Breast epithelium (tissue), 4 donors: ENCODE measurements at places on chromosomes 2 and 18. TPM values are rescaled to one million over a fixed set of nuclear protein-coding genes. Genes with fewer than 3 reads are reported as not detected.

Gene RIT2
- total RNA-seq: not detected

Gene CNTNAP5
- not detected for total RNA-seq

Gene ZNF397
- total RNA-seq: 38.0 TPM

GRCh38 chr2:198408171-198408570, 603.8 kb downstream of the PLCL1 start:
- no peaks in the 10 kb centered on the region for H3K4me1 ChIP-seq
- DNase-seq: no peak
- H3K27me3 ChIP-seq: no peaks in the 10 kb centered on the region
- no peaks in the 10 kb centered on the region for H3K36me3 ChIP-seq
- no peak overlapping the region for H3K4me3 ChIP-seq
- no peak overlapping the region for H3K27ac ChIP-seq

GRCh38 chr18:46298511-46298910, 194.3 kb downstream of the HAUS1 start:
- no peak overlapping the region for H3K27ac ChIP-seq
- H3K4me3 ChIP-seq: no peak overlapping the region
- no peaks in the 10 kb centered on the region for H3K27me3 ChIP-seq

GRCh38 chr2:237498341-237498740, 11.3 kb downstream of the MLPH start:
- H3K36me3 ChIP-seq: no peaks in the 10 kb centered on the region
- no peak overlapping the region for H3K4me3 ChIP-seq
- H3K27me3 ChIP-seq: no peaks in the 10 kb centered on the region
- H3K4me1 ChIP-seq: peaks cover 8% of the 10 kb centered on the region
- DNase-seq: no peak

DNA sequence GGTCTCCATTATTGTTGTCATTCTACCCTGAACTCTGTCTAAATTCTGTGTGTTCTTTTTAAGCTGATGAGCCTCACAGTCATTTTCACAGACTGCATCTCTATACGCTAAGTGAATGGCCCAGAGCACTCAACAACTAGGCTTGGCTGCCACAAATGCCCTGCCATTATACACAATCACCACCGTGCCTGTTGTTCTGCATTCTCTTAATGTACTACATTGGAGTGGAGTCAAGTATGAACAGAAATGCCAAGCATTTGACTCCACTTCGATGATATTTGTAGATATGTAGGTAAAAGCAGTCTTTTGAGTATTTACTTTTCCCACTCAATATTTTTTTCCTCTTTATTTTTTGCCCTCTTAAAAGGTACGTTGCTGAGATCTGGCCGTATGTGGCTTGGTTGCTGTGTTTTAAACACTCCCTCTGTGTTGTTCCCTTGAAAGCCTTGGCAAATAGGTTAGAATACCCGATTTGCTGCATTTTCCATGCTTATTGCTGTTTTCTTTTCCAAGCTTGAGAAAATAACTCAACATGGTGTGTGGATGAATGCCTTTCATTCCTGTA, 36.2 kb upstream of the TMEFF2 start:
- no peaks in the 10 kb centered on the region for H3K4me1 ChIP-seq
- H3K27ac ChIP-seq: no peak overlapping the region
- H3K4me3 ChIP-seq: no peak overlapping the region
- H3K27me3 ChIP-seq: no peaks in the 10 kb centered on the region
- DNase-seq: no peak

GRCh38 chr2:199784512-199784911, 66.5 kb downstream of the FTCDNL1 start:
- no peaks in the 10 kb centered on the region for H3K36me3 ChIP-seq
- DNase-seq: no peak
- no peaks in the 10 kb centered on the region for H3K27me3 ChIP-seq
- H3K4me3 ChIP-seq: no peak overlapping the region
- no peak overlapping the region for H3K27ac ChIP-seq

Gene CDH19
- 0.98 TPM for total RNA-seq

Gene LIMS4
- total RNA-seq: 0.64 TPM

DNA sequence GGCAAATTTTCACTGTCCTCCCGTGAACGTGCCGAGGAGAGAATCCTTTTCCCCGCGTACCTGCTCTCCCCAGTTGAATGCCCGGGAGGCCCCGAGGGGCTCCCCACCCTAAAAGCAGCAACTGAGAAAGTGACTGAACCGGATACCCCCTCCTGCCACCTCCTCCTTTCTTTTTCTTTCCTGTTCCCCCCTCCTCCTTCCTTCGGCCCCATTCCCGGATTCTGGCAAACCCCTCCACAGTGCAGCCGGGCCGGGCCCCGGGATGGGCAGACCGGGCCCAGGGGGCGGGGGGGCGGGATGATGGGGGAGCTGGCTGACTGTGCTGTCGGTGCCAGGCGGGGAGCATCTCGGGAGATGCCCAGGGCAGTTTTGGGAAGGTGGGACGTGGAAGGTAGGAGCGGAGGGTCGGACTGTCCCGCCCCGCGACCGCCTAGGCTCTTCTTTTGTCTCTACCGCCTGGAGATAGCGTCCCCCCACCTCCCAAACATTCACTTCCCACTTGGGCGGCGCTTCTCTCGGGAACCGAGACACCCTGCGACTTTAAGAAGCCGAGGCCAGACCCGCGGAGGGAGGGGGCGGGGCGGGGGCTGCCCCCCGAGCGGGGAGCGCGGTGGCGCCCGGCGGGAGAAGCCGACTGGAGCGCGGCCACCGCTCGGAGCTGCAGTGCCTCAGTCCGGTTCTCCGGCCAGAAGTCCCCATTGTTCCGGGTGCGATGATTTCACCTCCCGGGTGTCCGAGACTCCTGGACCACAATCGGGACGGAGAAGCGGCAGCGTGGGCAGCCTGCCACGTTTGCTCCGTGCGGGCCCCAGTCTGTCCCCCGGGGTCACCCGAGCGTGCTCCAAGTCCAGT, 8.2 kb downstream of the DLX2 start:
- H3K4me3 ChIP-seq: peak overlapping the region; percentile 38
- H3K4me1 ChIP-seq: peaks cover 35% of the 10 kb centered on the region
- no peak for DNase-seq
- H3K36me3 ChIP-seq: no peaks in the 10 kb centered on the region
- no peak overlapping the region for H3K27ac ChIP-seq

Gene IGFBP5
- 161 TPM for total RNA-seq

DNA sequence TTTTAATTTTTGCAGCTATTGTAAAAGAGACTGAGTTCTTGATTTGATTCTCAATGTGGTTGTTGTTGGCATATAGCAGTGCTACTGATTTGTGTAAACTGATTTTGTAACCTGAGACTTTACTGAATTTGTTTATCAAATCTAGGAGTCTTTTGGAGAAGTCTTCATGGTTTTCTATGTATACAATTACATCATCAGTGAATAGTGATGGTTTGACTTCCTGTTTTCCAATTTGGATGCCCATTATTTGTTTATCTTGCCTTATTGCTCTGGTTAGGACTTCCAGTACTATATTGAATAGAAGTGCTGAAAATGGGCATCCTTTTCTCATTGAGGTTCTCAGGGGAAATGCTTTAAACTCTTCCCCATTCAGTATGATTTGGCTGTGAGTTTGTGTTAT, 99.7 kb downstream of the GULP1 start:
- H3K4me3 ChIP-seq: no peak overlapping the region
- no peaks in the 10 kb centered on the region for H3K27me3 ChIP-seq
- no peak for DNase-seq
- no peaks in the 10 kb centered on the region for H3K4me1 ChIP-seq

DNA sequence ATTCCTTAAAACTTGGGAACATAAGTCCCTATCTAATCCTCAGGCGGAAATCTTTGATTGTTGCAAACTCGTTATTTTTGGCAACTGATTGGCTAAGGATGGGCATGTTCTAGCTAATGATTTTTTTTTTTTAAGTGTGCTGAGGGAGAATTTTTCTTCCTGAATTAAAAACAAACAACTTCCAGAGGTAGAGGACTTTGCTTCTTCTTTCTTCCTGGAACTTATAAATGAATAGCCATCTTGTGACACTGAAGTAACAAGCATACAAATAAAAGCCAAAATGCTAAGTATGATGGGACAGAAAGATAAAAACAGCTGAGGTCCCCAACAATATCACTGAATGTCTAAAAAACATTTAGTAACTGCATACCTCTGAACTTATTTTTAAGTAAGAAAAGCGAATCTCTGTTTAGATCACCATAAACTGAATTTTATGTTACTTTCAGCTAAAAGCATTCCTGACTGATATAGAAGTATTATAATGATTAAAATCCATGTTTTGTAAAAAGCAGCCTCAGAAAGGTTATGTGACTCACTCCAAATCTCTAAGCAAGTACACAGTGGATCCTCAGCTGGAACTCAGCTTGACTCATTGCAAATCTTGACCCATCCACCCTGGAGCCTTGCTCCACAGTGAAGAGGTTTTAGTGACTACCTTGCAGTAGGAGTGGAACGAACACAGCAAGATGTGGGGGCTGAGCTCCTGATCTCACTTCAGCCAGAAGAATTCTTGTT, 344.4 kb downstream of the CLIP4 start:
- no peaks in the 10 kb centered on the region for H3K4me1 ChIP-seq
- no peak for DNase-seq
- no peak overlapping the region for H3K4me3 ChIP-seq
- no peaks in the 10 kb centered on the region for H3K36me3 ChIP-seq
- no peaks in the 10 kb centered on the region for H3K27me3 ChIP-seq
- no peak overlapping the region for H3K27ac ChIP-seq

GRCh38 chr2:96267159-96267971, 1.3 kb downstream of the CIAO1 start:
- H3K36me3 ChIP-seq: no peaks in the 10 kb centered on the region
- DNase-seq: no peak
- peak overlapping the region; percentile 99 for H3K4me3 ChIP-seq
- no peaks in the 10 kb centered on the region for H3K27me3 ChIP-seq
- H3K27ac ChIP-seq: no peak overlapping the region

- H3K36me3 ChIP-seq: no peaks in the 10 kb centered on the region
- no peaks in the 10 kb centered on the region for H3K27me3 ChIP-seq
- H3K4me3 ChIP-seq: no peak overlapping the region
- H3K27ac ChIP-seq: no peak overlapping the region
Observed at GRCh38 chr2:119808516-119809147, 48.9 kb downstream of the PTPN4 start.

DNA sequence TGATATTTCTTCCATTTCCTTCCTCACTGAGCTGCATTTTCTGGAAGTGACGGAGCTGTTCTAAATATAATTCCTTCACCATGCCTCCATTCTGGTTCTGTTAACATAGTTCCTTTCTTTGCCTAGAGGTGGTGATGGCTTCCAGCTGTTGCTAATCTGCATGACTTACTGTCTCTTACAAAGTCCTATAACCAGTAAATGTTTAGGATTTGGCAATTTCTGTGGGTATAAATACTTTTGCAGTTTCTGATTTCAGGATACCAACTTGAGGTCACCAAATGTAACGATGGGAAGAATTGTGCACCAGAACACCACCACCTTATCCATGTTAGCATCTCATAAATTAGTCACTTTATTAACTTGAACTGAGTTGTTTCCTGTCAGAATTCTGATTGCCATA, 101.7 kb upstream of the FN1 start:
- DNase-seq: no peak
- H3K36me3 ChIP-seq: no peaks in the 10 kb centered on the region
- no peaks in the 10 kb centered on the region for H3K27me3 ChIP-seq

GRCh38 chr2:26202981-26203490, 30.1 kb downstream of the GAREM2 start:
- H3K36me3 ChIP-seq: no peaks in the 10 kb centered on the region
- no peaks in the 10 kb centered on the region for H3K4me1 ChIP-seq
- no peak overlapping the region for H3K27ac ChIP-seq

DNA sequence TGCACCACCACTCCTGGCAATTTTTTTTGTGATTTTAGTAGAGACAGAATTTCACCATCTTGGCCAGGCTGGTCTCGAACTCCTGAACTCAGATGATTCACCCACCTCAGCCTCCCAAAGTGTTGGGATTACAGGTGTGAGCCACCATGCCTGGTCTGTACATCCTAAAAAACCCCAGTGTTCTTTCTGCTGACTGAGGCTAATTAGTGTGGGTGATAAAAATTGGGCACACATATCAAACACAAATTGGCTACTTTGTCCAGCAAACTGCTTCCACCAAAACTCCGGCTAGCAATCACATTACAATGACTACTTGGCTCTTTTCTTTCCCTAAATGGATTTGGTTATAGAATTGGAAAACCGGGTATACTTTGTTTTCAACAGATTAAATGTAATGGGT, 153.9 kb downstream of the SLC8A1 start:
- H3K36me3 ChIP-seq: no peaks in the 10 kb centered on the region
- H3K27ac ChIP-seq: no peak overlapping the region
- no peak for DNase-seq
- no peak overlapping the region for H3K4me3 ChIP-seq
- no peaks in the 10 kb centered on the region for H3K4me1 ChIP-seq

Gene METAP1D
- total RNA-seq: 6.2 TPM

Gene FLACC1
- 1.2 TPM for total RNA-seq

DNA sequence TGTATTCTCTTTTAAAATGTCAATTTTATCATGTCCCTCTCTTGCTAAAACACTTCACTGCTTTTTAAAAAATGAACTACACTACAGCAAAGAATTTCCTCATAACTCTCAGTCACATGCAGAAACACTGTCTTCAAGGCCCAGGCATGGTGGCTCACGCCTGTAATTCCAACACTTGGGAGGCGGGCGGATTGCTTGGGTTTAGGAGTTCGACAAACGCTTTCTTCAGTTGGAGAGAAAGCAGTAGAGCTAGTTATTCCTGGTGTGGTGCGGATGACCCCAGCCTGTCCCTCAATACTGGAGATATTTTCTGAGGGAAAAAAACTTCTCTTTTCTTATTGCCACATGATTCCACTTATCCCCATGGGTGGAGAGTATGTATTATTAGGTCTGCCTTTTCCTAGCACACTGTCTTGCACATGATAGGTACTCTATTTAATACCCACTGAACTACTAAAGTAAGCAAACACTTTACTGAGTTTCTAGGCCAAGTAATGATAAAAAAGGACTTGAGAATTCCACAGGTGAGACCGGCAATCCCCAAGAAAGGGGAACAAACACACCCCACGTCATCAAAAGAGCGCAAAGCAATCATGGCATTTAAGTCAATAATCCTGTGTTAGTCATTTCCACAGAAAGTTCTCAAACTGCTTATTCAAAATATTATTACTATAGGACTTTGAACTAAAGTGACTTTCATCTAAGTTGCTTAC, 77.1 kb downstream of the SPIRE1 start:
- no peak overlapping the region for H3K4me3 ChIP-seq
- H3K27ac ChIP-seq: no peak overlapping the region
- H3K36me3 ChIP-seq: no peaks in the 10 kb centered on the region
- H3K4me1 ChIP-seq: no peaks in the 10 kb centered on the region
- H3K27me3 ChIP-seq: no peaks in the 10 kb centered on the region

Gene MOCOS
- total RNA-seq: 9.1 TPM

GRCh38 chr18:4134700-4135099, 320.4 kb downstream of the DLGAP1 start:
- no peaks in the 10 kb centered on the region for H3K27me3 ChIP-seq
- no peak overlapping the region for H3K27ac ChIP-seq
- H3K4me1 ChIP-seq: peaks cover 10% of the 10 kb centered on the region
- H3K4me3 ChIP-seq: no peak overlapping the region
- H3K36me3 ChIP-seq: no peaks in the 10 kb centered on the region
- DNase-seq: no peak

DNA sequence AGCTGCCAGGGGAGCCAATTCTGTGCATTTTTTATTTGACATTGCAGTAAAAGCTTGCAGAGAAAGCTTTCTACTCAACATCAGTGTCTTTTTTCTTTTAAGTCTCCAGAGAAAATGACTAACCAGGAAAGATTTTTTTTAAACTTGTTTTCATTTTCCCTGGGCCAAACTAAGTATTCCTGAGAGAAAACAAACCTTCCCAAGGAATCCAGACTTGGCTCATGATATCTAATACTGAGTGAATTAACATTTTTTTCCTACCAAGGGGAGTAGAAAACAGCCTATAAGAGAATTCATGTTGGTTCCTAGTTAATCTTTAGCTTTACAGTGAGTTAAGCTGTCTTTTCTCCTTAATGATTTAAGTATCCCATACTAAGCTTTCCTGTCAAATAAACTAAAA, 46.7 kb downstream of the DAPL1 start:
- H3K36me3 ChIP-seq: no peaks in the 10 kb centered on the region
- H3K4me3 ChIP-seq: no peak overlapping the region
- no peak overlapping the region for H3K27ac ChIP-seq
- no peaks in the 10 kb centered on the region for H3K4me1 ChIP-seq
- H3K27me3 ChIP-seq: no peaks in the 10 kb centered on the region
- no peak for DNase-seq
